T-helper 2 cell treated with Interferon-gamma antibody and Interleukin-4, amounts not matched to agents 5 μg/mL and 100 μg/mL, for 36 hours (primary cell): ENCODE measurements at places on chromosomes 12 and 14.

- H3K36me3 ChIP-seq, result no peaks in the 10 kb centered on the region
- H3K27ac ChIP-seq, result no peak overlapping the region
- H3K4me3 ChIP-seq, result no peak overlapping the region
These were observed 172.7 kb downstream of the ETNK1 start for GRCh38 chr12:22797701-22798100.

GRCh38 chr12:52495389-52495788, 2.3 kb upstream of the KRT6A start:
- no peak overlapping the region for H3K27ac ChIP-seq
- no peaks in the 10 kb centered on the region for H3K36me3 ChIP-seq
- no peaks in the 10 kb centered on the region for H3K4me1 ChIP-seq
- H3K4me3 ChIP-seq, result no peak overlapping the region

DNA sequence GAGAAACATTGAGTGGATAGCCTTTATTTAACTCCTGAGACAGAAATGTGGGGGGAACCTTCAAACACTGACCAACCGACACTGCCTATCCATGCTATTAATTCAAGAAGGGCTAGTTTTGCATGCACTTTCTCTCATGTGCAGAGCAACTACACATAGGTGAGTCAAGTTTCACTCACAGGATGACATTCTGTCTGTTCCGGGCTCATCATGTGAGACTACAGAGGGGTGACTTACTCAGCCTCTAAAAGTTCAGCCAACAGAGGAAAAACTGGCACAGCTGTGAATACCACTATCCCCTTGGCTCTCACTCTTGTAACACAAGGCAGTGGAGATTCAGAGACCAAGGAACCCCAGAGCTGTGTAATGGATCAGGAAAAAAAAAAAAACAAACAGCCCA, 13.3 kb downstream of the BEST3 start:
- H3K4me1 ChIP-seq, result peaks cover 8% of the 10 kb centered on the region
- H3K27me3 ChIP-seq, result peaks cover 16% of the 10 kb centered on the region
- H3K27ac ChIP-seq, result no peak overlapping the region
- no peaks in the 10 kb centered on the region for H3K36me3 ChIP-seq
- H3K4me3 ChIP-seq, result no peak overlapping the region

DNA sequence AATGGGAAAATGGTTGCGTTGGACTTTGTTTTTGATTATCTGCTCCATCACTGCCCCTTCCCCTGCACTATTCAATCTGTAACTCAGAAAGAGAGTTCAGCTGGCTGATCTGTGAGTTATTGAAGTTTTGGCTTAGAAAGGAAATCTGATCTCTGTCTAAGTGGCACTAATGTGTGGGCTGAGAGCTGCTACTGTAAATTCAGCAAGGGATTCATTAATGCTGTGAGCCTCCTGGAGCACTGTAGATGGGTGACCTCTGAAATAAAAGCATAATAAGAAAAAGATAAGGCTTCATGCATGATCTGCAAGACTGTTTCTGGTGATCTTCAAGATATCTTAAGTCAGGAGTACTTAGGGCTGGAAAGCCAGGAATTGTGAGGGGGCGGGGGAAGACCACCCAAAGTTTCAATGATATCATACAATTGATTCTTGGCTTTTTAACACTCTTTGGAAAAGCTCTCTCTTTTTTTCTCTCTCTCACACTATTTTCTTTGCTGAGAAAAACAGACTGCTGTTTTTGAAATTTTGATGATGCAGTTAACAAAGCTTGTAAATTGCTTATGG, 101.1 kb downstream of the C12orf75 start:
- H3K27ac ChIP-seq, result no peak overlapping the region
- no peak overlapping the region for H3K4me3 ChIP-seq
- no peak for DNase-seq
- H3K36me3 ChIP-seq, result no peaks in the 10 kb centered on the region

DNA sequence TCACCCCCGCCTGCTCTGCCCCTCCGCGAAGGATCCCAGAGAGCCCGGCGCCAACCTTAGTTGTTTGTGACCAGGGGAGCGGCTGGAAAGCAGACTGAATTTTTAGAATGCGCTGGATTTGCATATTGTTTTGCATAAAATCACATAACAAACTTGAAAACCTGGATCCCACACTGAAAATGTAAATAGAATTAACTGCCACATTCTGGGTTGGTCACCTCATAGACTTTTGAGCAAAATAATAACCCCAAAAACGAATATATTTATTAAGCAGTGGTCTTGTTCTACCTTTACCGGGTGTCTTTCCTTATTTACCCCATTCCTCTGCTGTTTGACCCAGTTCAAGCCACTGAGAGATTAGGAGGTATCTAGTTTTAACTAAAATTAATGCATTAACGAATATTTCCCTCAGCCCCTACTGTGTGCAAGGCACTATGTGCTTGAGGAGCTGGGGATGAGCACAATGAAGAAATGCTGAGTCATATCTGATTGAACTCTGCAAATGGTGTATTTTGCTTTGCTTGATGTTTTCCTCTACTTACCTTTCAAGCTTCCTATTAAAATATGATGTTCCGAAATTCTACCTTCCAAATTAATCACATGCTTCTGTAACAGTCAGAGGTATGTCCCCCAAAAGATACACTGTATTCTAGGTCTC, 438 bp upstream of the EGLN3 start:
- peaks cover 32% of the 10 kb centered on the region for H3K36me3 ChIP-seq
- H3K4me3 ChIP-seq, result peak overlapping the region; percentile 86
- peaks cover 77% of the 10 kb centered on the region for H3K27me3 ChIP-seq
- DNase-seq, result no peak
- H3K4me1 ChIP-seq, result peaks cover 37% of the 10 kb centered on the region

- no peaks in the 10 kb centered on the region for H3K27me3 ChIP-seq
- H3K4me3 ChIP-seq, result no peak overlapping the region
- peaks cover 9% of the 10 kb centered on the region for H3K36me3 ChIP-seq
These were observed 74.6 kb downstream of the MED13L start for GRCh38 chr12:116202940-116203339.

DNA sequence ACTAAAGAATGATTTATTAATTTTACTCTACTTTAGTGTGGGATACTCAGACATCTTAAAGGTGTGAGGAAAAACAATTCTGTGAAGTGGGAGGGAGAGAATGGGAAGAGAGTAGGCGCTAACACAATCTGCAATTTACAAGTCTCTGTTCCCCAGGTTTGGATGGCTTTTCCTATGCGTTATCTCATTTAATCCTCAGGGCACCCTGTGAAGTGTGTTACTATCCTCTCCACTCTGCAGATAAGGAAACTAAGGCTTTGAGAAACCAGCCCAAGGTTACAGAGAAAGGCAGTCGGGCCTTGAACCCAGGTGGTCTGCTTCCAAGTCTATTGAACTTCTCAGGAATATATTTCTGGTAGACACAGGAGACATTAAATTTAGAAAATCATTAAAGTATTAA, 36.2 kb upstream of the TUBA1C start:
- H3K27me3 ChIP-seq, result peaks cover 3% of the 10 kb centered on the region
- H3K4me1 ChIP-seq, result peaks cover 2% of the 10 kb centered on the region
- DNase-seq, result no peak
- no peak overlapping the region for H3K4me3 ChIP-seq
- H3K36me3 ChIP-seq, result peaks cover 1% of the 10 kb centered on the region

- H3K27ac ChIP-seq, result no peak overlapping the region
- H3K4me1 ChIP-seq, result peaks cover 33% of the 10 kb centered on the region
- DNase-seq, result peak; percentile 56
- H3K4me3 ChIP-seq, result no peak overlapping the region
- H3K36me3 ChIP-seq, result peaks cover 6% of the 10 kb centered on the region
- H3K27me3 ChIP-seq, result no peaks in the 10 kb centered on the region
These were observed 37.7 kb upstream of the DUSP6 start for GRCh38 chr12:89389755-89390661.

DNA sequence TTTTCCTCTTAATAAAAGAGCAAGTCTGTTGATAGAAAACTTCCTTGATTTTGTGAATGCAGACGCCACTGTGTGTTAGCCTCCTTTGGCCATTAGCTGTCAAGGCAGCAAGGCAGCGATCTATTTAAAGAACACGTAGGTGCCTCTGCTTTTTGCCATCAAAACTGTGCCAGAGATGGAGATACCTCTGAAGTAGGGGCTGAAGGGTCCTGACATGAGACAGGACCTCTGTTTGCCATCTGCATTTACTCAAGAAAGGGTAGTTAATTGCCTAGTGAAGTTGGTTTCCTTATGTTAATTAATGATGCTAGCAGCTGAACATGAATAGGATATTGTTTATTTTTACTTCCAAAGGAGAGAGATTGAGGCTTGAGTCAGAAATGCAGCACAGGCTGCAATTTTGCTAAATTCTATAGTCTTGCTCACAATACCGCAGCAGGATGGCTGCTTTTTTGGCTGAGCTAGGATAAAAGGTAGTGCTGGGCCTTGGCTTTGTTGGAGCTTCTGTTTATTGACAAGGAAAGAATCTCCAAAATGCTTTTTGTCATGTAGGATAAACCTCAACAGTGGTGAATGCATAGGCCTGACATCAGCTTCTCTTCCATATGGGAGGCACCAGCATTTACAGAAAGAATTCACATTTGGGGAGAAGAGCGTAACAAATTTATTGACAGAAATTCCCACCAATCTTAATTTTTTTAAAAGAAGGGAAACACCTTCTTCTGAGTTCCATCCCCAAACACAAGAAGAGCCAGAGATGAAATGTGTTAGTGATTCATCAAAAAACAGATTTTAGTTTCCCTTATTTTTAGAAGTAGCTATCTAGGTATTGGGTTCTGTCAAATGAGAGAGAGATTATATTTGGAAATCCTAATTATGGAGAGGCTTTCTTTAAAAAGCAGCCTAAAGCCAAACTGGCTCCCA, 13.9 kb upstream of the RPH3A start:
- H3K27me3 ChIP-seq, result peaks cover 3% of the 10 kb centered on the region
- no peaks in the 10 kb centered on the region for H3K36me3 ChIP-seq
- no peak overlapping the region for H3K27ac ChIP-seq
- no peak overlapping the region for H3K4me3 ChIP-seq
- no peaks in the 10 kb centered on the region for H3K4me1 ChIP-seq

DNA sequence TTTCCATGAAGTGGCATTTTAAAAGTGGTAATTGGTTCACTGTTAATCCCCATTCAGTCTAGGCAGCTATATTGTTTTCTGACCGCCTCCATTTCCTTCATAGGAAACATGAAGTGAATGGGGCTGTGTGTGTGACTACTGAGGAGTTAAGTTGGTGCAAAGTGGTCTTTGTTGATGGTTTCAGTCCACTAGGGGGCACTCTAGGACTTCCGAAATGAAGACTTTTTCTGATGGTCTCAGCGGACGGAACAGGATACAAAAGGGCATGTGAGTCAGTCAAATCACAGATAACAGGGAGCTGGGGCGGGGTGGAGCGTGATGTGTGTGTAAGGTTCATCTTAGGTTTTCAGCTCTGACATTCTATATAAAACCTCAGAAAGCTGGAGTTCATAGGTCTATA, 240.1 kb upstream of the OR4E1 start:
- H3K4me1 ChIP-seq, result peaks cover 54% of the 10 kb centered on the region
- peak overlapping the region; percentile 62 for H3K27ac ChIP-seq
- no peaks in the 10 kb centered on the region for H3K36me3 ChIP-seq
- H3K4me3 ChIP-seq, result peak overlapping the region; percentile 70
- H3K27me3 ChIP-seq, result peaks cover 3% of the 10 kb centered on the region

GRCh38 chr14:104343294-104343625, 204.9 kb downstream of the KIF26A start:
- no peak overlapping the region for H3K4me3 ChIP-seq
- no peak for DNase-seq
- no peaks in the 10 kb centered on the region for H3K4me1 ChIP-seq
- peaks cover 4% of the 10 kb centered on the region for H3K27me3 ChIP-seq
- H3K27ac ChIP-seq, result no peak overlapping the region
